Natural killer cell treated with Interleukin-12 subunit alpha and Interleukin-12 subunit beta and Interleukin-15 and Interleukin-18, amount 100 ng/mL, for 72 hours (primary cell): ENCODE measurements at places on chromosomes 1 and 21. TPM values are rescaled to one million over a fixed set of nuclear protein-coding genes. Genes with fewer than 3 reads are reported as not detected.

Gene EPHB2
- not detected for total RNA-seq

Gene TLR5
- 0.11 TPM for total RNA-seq

GRCh38 chr1:157925419-157926166 is 67.9 kb upstream of the KIRREL1 start:
- no peak for DNase-seq

- no peak for DNase-seq
Measured at GRCh38 chr1:228861832-228862180, 126.5 kb downstream of the RHOU start.

Gene MMP23B
- 4.9 TPM for total RNA-seq

DNA sequence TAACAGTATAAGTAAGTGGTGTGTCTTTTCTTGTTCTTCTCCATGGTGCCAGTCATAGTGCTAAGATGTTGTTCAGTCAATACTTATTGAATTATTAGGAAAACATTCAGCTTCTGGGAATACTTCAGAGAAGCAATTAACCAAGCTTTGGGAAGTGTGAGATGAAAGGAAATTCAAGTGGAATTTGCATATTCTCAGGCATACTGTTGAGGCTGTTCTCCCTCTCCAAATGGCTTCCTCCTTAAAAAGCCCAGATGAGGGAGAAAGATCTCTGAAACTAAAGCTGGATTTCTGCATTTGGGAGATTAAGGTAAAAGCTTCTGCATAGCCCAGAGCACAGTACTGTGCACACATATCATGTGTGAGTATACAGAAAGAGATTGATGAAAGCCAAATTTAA is 73.4 kb downstream of the MACF1 start:
- DNase-seq = no peak

GRCh38 chr1:64282351-64282750 is 78.9 kb downstream of the UBE2U start:
- no peak for DNase-seq
